ENCODE measurements at places on chromosomes 3 and 15. TPM values are rescaled to one million over a fixed set of nuclear protein-coding genes. Genes with fewer than 3 reads are reported as not detected.

Gene GABRG3
- total RNA-seq: not detected

Gene SLC2A2
- total RNA-seq: not detected

Gene P2RY13
- not detected for total RNA-seq

Gene WDR5B
- 10.0 TPM for total RNA-seq

Gene SLC22A13
- total RNA-seq: 1.9 TPM

Gene MTHFS
- 28.5 TPM for total RNA-seq

Gene ITIH3
- not detected for total RNA-seq
